GOT3 (cell line): ENCODE measurements at places on chromosomes 4 and X.

DNA sequence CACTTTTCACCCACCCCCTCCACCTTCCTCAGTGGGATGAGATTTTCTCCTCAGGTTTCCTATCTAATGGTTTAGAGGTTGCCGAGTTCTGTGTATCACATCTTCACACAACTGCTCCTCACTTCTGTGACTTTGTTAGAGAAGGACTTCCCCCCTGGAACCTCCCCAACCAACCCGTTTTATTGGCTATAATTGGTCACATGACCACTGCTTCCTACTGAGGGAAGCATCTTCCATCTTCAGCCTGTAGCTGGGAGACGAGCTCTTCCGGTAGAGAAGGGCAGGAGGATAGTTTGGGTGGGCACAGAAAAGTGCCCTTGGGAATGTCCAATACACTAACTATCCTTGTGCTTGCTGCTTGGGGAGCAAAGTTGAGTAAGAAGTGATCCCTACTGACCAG lies 90.5 kb downstream of the STK32B start:
- DNase-seq: no peak

DNA sequence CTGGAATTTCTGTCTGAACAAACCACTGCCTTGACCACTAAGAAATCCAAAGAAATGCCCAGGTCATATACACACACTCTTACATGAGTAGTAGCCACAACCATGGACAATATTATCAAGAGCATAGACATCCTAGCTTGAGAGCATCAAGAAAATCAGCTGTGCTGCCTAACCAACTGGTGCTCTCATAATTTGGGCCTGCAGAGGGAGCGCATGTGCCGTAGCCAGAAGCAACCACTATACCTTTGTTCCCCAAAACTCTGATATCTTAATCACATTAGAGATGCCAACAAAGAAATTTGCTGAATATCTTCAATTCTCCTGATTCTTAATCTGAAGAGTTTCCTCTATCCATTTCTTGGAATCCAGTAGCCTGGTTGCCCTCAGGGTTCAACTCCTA lies 163.6 kb downstream of the ZNF674 start:
- no peak for DNase-seq

GRCh38 chr4:10253765-10254164 lies 137.2 kb upstream of the WDR1 start:
- DNase-seq: no peak

- no peak for DNase-seq
Measured at GRCh38 chr4:159015841-159016240, 87.0 kb upstream of the RAPGEF2 start.

- DNase-seq: no peak
Measured at GRCh38 chr4:138897811-138898226, 117.8 kb upstream of the NOCT start.

- DNase-seq: no peak
Measured at GRCh38 chr4:81392164-81392563, 79.5 kb downstream of the RASGEF1B start.

DNA sequence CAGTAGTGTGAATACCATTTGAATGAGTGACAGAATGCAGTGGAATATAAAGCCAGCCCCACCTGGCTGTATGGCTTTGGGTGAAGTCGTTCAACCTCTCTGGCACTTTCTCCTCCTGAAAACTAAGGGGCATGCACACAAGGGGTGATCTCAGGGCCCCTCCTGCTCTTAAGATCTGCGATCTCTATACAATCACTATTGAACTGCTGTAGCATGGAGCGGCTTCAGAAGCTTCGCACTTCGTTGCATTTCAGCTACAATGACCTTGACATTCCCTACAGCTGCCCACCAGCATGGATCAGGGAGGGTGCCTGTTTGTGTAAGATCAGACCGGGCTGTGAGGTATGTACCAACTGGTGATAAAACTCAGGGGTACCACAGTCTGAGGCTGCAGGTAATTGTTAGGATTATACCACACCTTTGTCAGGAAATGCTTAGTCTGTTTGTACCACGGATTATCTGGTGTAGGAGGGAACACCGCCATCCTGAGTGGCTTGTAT lies 85.2 kb downstream of the AASDH start:
- DNase-seq: no peak

GRCh38 chr4:173345648-173346047 lies 11.5 kb upstream of the HMGB2 start:
- DNase-seq: no peak

GRCh38 chr4:16154451-16154850 lies 70.6 kb upstream of the PROM1 start:
- no peak for DNase-seq

DNA sequence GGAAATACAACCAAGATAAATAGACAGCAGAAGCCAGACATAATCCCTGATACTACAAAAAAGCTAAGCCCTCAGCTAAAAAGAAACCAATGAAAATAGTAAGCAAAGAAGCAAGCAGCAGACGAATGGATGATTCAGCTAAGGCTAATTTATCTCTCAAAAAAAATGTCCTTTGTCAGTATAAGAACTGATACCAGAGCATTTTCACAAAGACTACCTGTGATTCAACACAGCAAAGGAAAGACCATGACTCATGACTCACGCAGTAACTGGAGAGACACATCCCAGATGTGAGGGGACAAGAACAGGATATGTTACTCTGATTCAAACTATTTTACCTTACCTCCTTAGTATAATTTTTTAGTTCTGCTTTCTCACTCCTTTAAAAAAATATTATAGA lies 22.7 kb upstream of the TMPRSS11F start:
- no peak for DNase-seq

GRCh38 chr4:155738548-155738947 lies 20.3 kb upstream of the GUCY1B1 start:
- no peak for DNase-seq

DNA sequence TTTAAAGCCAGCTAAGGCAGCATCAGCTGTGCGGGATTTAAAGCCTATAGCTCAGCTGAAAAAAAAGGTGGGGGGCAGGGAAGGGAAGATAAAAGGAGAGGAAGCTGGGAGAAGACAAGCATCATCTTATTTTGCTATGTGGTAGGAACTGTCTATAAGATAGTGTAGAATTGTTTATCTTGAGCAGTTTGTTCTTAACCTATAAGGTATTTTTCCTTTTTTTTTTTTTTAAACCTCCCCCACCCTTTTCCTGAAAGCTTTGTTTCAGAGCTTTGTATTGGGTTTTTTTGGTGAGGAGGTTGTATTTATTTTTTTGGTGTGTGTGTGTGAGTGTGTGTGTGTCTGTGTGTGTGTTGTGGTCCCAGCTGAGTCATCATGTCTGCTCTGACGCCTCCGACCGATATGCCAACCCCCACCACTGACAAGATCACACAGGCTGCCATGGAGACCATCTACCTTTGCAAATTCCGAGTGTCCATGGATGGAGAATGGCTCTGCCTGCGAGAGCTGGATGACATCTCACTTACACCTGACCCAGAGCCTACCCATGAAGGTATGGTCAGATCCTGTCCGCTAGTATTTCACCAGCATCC lies 531 bp downstream of the RUFY3 start:
- no peak for DNase-seq

GRCh38 chr4:172683021-172683420 lies 485.6 kb upstream of the GALNT7 start:
- no peak for DNase-seq

DNA sequence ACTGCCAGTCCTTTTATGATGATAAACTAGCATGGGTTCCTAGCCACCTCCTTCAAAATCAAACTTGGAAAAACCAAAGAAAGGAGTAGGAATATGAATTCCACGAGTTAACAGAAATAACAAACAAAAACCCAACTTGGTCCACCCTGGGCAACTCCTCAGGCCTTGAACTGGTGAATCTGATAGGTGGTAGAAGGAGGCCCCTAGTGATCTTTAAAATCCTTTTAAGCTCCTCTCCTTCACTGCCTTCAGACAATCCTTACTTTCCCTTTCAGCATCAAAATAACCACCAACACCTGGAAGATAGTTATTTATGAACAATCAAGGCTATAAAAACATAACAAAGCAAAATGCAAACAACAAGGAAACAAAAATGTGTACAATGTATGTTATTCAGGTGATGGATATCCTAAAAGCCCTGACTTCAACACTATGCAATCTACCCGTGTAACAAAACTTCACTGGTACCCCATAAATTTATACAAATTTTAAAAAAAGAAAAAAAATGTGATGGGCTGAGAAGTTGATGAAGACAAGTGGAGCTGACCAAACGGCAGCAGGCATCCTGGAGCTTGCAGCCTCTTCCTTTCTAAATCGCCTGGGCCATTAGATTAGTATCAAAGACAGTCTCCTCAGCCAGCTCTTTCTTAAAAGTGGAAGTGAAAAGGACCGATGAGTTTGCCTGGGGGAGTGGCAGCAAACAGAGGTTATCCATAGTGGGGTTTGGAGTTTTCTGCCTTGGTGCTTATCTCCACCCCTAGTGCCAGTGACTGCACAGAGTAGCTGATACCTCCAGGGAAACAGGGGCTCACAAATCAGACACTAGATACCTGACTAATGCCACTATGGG lies 179.6 kb downstream of the TMA16 start:
- no peak for DNase-seq

GRCh38 chrX:139815771-139816170 lies 107.8 kb upstream of the MCF2 start:
- DNase-seq: no peak

- DNase-seq: no peak
Measured at GRCh38 chr4:54230484-54231418, 1.7 kb downstream of the PDGFRA start.

DNA sequence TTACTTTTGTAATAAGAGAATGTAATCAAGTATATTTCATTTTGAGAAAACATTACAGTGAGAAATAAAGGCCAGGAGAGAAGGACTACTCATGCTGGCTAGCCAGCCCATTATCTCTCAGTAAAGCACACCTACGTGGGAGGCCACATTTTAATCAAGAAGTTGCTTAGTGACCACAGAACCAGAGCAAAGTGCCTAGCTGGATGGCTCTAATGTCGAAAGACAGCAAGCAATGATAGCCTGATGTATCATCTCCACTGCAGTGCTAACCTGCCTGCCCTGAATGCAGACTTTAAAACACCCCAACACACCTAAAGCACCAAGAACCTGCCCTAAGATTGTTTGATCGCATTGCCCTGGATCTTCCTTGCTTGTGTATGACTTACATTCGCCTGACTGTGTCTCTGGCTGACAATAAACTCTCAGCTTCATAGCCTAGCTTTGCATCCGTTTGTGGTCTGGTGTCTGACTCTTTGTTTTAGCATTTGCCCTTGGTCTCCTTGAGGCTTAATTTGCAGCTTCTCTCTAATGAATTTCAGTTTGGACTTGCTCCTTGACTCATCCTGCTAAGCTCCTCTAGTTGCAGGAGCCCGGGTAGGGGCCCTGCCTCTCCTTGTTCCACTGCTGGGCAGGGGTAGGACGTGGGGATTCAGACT lies 31.4 kb upstream of the SOWAHD start:
- no peak for DNase-seq

GRCh38 chr4:39048311-39048710 lies 13.7 kb upstream of the KLHL5 start:
- DNase-seq: no peak

DNA sequence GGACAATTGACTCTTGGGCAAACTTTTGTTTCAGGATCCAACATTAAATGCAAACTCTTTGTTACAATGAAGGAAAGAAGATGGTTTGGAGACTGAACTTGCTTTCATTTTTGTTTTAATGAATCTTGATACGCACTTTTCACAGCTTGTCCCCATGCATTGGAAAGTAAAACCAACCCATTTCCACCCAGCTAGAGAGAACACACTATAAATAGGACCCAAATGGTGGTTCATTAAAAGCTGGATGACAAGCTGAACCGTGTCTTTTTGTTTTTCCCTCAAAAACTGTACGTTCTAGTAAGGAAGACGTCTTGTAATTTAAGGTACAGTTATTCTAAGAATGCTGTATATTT lies 95.3 kb upstream of the EGFL6 start:
- DNase-seq: no peak

- DNase-seq: no peak
Measured at GRCh38 chr4:99651811-99652485, 5.7 kb downstream of the C4orf54 start.

GRCh38 chr4:3342182-3342854 lies 49.5 kb downstream of the RGS12 start:
- no peak for DNase-seq

- DNase-seq: no peak
Measured at GRCh38 chr4:134540588-134540987, 339.0 kb upstream of the PABPC4L start.

DNA sequence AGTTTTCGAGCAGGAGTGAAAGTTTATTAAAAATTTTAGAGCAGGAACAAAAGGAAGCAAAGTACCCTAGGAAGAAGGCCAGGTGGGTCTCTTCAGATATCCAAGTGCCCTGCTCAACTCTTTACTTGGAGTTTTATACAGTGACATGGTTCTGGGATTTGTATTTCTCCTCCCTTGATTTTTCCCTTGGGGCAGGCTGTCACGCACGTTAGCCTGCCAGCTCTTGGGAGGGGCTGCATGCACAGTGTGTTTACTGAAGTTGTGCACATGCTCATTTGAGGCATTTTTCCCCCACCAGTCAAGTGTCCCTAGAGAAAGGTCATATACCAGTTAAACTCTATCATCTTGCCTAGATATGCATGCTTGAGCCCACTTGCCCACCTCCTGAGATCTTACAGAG lies 102.5 kb upstream of the GABRA2 start:
- DNase-seq: no peak

DNA sequence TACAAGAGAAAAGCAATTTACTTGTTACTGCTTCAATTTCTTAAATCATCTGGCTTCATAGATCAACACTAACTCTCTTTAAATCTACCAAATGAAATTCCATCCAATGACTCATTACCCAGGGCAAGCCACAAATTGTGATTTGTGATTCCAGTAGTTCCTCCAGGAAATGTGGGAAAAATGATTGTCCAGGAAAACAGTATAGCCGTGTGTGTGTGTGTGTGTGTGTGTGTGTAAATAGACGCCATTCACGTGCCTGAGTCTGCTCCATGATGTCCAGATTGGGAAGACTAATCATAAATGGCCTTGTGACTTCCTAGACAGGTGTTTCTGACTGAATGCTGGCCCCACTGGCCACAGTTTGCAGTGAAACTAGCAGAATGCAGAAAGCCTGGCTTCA lies 121.3 kb downstream of the HS6ST2 start:
- no peak for DNase-seq

- no peak for DNase-seq
Measured at GRCh38 chr4:94202769-94203168, 4.9 kb upstream of the SMARCAD1 start.

- DNase-seq: no peak
Measured at GRCh38 chrX:47224266-47224895, 5.9 kb downstream of the CDK16 start.

DNA sequence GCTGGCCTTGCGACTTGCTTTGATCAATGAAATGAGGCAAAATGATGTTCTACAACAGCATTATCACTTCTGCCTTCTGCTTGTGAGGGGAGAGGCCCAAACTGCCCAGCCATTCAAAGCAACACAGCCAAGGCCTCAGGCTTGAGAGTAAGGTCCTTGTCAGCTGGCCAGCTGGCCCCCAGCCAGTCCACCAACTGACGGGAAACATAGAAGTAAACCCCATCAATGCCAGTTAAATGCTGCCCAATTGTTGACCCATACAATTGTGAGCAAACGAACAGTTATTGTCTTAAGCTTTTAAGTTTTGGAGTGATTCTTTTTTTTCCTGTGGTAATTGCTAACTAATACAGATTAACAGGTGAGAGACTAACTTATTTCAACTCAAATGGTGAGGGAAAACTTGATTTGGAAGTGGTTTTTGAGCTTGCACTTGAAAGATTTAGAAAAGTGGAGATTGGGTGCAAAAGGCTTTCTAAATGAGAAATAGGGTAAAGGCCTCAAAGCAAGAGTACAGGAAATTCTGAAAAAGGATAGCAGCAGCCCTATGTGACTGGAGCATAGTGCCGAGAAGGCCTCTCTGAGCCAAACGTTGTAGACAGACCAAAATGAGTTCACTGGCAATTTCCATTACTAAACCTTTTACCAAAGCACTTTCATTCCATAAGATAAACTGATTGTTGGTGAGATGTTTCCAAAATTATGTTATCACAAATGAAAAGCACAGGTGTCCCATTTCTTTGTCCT lies 66.9 kb downstream of the ARHGEF38 start:
- DNase-seq: no peak
